Hypothalamus (tissue), 51 donors: ENCODE measurements at places on chromosomes 11 and 22.

- DNase-seq: no peak
These were observed 87.0 kb downstream of the CSNK2A3 start for GRCh38 chr11:11265994-11266606.

GRCh38 chr11:106415510-106415909, 338.0 kb downstream of the AASDHPPT start:
- no peak for DNase-seq

GRCh38 chr11:70871881-70872280, 380.5 kb downstream of the SHANK2 start:
- no peak for DNase-seq

DNA sequence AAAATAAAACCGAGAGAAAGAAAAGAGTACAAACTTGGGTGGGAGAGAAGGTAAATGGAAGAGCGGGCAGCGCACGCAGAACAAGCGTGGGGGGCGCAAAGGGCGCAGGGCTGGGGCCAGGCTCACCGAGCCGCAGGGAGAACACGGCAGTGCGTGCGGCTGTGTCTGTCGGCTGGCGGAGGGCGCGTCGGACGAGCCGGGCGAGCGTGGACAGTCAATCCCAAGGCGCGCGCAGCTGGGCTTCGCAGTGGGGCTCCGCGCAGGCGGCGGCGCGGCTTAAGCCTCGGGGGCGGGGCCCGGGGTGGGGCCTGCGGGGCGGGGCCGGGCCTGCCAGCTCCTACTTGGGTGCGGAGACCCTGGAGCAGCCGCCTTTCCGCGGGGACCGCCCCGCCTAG, at the start of gene UCP2:
TSS of gene UCP2 (minus strand) at position 249 of the 395 bp plus-strand sequence. CDS start 4,465 bp downstream, outside the sequence.
- peak; percentile 83 for DNase-seq

- no peak for DNase-seq
These were observed 11.7 kb downstream of the MAFF start for GRCh38 chr22:38213319-38213989.

- no peak for DNase-seq
These were observed 326.6 kb downstream of the MN1 start for GRCh38 chr22:27474711-27475547.

GRCh38 chr22:26134654-26135330, 34.5 kb upstream of the SEZ6L start:
- no peak for DNase-seq

DNA sequence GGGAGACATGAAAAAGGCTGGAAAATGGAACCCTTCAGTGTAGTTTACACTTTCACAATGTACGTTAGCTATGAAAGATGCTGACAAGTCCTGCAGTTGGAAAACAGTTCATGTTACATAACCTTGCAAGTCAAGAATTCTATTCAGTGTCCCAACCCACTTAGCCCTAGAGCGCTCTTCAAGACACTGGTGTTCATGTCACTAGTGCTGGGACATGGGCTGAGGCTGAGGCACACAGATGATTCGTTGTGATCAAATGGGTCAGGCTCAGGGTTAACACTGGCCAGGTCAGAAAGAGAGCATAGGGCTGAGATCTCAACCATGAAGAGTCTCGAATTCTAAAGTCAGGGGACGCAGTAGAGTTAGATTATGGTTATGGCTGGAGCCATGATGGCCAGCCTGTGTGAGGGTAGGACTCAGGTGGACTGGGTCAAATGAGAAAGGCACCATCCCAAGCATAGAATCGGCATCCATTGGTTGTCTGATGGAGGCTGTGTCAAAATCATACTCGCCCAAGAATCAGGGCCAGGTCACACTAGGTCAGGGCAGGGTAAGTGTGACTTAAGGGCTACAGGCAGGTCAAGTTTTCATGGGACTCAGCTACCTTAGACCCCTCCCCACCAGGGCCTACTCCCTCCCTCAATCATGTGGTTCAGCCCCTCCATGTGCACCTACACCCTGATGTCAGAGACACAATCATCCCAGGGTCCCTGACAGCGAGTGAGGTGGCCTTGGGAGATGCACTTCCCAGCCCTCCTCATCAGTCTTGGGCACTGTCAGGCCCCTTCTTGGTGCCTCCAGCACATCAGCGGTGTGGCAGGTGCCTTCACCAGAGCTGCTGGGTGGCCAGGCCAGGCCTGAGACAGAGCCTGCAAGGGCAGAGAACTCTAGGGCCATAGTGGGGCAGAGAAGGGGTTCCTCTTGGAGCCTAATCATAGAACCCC, 20.2 kb downstream of the IGLL5 start:
- no peak for DNase-seq

DNA sequence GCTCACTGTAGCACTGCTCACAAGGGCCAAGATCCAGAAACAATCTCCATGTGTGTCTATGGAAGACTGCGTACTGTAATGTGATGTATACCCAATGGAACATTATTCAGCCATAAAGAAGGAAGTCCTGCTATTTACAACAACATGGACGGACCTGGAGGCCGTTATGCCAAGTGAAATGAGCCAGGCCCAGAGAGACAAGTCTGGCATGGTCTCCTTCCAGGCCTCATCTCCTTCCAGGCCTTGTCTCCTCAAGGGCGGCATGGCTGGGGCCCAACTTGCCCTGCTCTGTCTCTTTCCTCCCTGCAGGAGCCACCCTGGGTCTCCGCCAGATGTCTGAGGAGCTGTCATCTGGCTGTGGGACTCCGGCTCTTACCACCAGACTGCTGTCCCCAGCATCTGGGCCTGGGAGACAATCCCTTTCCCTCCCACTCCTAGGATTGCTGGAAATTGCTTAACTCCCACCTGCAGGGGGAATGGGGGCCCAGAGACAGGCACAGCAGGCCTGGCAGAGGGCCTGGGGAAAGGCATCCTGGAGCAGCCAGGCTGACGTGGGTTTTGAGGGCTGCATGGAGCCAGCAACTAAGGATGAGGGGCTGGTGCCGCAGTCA, 1326.6 kb downstream of the TBC1D22A start:
- no peak for DNase-seq

GRCh38 chr11:17821648-17822400, 87.2 kb downstream of the KCNC1 start:
- DNase-seq: no peak

GRCh38 chr22:27573280-27574001, 228.1 kb downstream of the MN1 start:
- no peak for DNase-seq

- no peak for DNase-seq
These were observed 94.8 kb upstream of the TBCEL start for GRCh38 chr11:120929090-120929489.
